ENCODE measurements at places on chromosomes 5 and 9.

DNA sequence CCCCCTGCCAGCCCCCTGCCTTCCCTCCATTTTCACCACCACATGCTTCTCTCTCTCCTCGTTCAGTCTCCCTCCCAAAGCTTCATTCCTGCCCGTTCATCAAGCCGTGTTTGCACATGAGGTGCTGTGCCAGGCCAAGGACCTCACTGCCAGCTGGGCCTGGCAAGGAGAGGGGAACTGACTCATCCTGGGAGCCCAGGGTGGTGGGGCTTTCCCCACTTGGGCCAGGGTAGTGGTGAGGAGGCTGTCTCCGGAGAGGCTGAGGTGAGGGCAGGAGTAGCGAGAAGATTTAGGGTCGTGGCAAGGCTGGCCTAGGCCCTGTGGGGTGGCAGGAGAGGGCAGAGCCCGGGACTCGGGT, 30.4 kb upstream of the NOTCH1 start:
- no peak for DNase-seq

DNA sequence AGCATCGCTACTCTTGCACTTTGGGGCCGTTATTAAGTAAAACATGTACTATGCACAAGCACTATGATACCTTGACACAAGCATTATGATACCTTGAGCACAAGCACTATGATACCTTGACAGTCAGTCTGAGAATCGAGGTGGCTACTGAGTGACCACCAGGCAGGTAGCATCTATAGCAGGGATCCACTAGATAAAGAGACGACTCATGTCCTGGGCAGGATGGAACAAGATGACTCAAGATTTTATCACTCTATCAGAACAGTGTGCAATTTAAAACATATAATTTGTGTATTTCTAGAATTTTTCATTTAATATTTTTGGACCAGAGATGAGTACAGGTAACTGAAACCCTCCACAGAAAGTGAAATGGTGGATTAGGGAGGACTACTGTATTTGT, 16.9 kb downstream of the CHSY3 start:
- DNase-seq: no peak

DNA sequence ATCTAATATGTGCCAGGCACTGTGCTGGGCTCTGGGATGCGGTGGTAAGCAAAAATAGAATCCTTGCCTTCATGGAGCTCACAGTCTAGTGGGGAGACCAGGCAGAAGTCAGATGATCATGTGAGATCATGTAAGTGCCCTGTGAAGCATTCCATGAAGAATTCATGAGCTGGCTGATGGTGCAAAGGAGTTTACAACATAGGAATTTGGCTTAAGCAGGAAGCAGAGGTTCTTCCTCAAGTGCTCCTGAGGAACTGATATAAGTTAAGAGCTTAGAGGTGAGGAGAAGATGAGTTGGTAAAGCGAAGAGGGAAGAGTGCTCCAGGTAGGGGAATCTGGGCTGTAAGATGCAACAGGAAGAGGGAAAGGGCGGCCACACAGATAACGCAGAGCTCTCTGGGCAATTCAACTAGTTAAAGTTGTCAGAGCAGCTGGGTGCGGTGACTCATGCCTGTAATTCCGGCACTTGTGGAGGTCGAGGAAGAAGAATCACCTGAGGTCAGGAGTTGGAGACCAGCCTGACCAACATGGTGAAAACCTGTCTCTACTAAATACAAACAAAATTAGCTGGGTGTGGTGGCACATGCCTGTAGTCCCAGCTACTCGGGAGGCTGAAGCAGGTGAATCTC, 78.5 kb upstream of the SPATA31D4 start:
- no peak for DNase-seq

DNA sequence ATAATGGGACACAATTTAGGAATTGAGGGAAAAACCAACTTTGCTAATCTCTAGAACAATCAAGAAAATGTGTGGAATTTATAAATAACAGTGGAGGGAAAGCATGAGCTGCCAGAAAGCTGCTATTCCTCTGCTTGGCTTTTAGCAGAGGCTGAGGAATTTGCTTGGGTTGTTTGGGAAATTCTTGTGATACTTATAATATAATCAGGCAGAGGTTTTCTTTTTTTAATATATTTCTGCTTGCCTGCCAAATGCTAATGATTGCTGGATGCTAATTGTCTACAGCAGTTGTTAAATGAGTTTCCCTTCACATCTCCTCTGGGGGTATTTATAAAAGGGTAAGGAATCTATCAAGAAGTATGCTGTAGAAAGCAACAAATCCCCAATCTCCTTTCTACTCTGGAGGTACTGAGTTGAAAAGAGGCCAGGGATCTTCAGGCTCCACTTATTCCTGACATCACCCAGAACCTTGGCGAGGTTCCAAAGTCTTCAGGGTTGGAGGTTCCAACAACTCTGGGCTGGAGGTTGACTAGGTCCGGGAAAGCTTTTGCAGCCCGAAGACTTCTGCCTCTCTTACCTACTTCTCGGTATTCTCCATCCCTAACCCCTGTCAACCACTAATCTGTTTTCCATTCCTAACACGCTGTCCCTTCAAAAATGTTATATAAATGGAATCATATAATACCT, 60.4 kb upstream of the TMED7 start:
- no peak for DNase-seq

DNA sequence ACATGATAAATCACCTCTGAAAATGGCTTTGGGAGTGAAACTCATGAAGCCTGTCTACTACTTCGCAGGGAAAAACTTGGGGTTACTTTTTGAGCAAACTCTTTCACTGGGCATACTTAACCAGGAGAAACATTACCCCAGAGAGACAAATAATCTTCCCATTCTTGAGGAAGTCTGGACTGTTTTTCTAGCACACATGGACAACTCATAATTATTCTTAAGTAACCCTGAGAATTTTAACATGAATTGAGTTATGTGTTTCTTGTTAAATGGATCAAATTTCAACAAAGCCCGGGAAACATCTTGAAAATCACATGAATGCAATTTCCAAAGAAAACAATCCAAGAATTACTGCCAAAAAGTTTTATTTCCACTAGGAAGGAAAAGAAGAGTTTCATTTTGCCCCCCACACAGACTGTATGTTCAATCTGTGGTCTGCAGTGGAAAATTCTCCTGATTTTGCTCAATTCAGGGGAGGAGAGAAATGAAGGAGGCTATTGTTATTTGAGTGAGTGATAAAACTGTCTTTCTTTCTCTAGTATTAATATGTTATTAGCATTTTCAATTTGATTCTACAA, 564.8 kb upstream of the CLINT1 start:
- DNase-seq: no peak

DNA sequence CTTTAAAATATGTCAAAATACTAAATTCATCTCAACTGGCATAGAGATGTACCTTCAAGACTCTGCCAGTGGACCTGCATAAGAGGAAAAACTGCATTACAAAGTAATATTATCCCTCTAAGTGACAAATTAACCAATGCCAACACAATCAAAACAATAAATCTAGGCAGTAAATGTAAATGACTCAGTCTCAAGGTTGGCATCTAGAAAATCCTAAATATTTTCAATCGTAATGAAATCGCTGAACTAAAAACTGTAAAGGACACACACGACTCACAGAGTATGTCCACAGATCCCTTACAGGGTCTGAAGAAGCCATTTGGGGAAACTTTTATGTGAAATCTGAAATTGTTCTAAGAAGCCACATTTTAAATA, 31.2 kb downstream of the ERMP1 start:
- no peak for DNase-seq

- no peak for DNase-seq
Measured at GRCh38 chr9:84027201-84027600, 46.6 kb downstream of the RMI1 start.

DNA sequence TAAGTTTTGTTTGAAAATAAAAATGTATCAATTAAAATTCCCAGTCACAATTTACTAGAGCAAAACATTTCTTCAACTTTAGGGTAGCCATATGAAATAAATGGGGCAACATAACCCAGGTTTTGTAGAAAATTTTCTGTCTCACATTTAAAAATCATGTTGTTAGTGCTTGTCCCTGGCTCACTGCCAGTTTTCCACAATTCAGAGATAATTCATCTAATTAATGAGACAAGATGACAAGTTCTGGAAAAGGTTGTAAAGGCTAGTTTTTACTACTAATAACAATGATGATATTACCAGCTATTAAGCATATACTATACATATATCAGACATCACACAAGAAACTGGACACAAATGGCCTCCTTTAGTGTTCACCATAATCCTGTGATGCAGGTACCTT, 45.9 kb downstream of the MEGF9 start:
- DNase-seq: no peak

DNA sequence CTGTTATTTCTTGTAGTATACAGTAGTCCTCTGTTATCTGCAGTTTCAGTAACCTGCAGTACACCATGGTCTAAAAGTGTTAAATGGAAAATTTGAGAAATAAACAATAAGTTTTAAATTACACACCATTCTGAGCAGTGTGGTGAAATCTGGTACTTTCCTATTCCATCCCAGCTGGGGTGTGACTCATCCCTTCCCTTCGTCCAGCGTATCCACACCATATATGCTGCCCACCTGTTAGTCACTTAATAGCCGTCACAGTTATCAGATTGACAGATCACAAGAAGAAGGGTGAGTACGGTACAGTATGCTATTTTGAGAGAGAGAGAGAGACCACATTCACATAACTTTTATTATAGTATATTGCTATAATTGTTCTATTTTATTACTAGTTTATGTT, 28.9 kb downstream of the FAM151B start:
- no peak for DNase-seq

GRCh38 chr9:70117835-70118319, 74.2 kb downstream of the MAMDC2 start:
- DNase-seq: no peak

DNA sequence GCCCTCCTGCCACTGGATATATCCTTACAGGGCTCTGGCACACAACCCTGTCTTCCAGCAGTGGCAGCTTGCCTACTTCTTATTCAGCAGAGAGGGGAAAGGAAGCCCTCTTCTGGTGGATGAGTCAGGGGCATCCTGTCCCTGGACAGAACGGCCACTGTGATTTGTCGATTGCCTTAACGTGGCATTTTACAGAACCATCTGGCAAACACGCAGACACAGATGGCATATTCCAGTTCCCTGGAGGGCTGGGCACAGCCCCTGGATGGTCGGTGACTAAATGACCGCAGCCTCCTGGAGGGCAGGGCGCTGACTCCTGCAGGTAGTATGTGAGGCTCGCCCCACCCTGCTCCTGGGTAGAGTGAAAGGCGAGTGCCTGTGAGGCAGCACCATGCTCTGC, 62.1 kb downstream of the DCP2 start:
- DNase-seq: no peak

GRCh38 chr5:37077146-37077545, 172.0 kb downstream of the CPLANE1 start:
- DNase-seq: no peak

GRCh38 chr5:59204114-59204897, 621.4 kb downstream of the RAB3C start:
- DNase-seq: no peak

DNA sequence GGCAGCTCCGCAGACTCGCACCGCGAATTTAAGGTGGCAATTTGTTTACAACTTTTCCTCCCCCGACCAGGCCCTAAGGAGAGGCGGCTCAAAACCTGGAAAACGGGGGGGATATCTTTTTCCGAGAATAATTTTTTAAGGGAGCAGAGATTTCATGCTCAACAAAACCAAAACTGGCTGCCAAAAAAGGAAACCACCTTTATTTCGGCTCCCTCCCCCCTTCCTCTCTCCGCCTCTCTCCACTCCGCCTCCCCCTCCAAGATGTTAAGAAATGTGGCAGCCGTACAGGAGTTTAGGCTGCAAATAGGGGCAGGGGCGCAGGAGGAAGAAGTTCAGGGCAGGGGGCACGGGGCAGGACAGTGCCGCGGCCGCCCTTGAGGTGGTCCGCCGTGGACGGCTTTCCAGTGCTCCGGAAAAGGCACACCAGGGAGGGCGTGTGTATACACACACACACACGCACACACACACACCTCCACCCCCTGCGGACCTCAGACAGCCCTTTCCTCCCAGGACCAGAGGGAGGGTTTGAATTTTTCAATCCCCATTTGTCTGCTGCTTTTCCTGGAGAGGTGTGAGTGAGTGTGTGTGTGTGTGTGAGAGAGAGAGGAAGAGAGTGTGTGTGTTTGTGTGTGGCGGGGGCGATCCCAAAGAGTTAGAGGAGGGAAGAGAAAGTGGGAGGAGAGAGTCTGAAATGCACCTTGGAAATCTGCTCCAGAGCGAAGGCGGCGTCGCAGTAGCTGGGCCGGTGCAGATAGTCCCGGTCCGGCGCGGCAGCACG, 9.1 kb downstream of the PTCH1 start:
- no peak for DNase-seq

DNA sequence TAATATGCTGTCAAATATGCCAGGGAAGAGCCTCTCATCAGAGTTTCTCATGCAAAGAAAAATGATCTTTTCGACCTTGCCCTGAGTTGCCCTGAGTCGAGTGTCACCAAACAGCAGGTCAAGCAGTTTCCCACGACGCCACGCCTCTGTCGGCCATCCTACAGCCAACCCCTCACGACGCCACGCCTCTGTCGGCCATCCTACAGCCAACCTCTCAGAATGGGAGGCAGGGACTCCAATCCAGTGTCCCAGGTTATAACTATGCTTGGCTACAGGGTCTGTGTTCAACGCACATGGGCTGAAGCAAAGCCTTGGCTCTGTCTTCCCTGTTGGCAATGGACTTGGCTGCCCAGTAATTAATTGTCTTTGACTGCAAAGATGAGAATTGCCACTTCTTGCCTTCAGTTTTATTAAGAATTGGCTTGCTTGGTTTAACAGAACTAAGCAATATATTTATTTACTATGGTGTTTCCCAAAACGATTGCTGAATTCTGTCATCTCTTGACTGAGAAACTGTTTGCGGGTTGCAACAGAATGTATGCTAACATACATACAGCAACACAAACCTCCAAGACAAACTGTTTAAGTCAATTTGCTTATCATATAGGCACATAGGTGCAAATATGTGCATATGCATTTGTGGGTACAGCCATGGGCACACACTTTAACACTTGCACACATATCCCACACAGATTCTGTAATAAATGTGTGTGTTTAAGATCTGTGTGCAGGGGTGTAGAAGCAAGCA, 352.9 kb downstream of the GLIS3 start:
- DNase-seq: no peak

DNA sequence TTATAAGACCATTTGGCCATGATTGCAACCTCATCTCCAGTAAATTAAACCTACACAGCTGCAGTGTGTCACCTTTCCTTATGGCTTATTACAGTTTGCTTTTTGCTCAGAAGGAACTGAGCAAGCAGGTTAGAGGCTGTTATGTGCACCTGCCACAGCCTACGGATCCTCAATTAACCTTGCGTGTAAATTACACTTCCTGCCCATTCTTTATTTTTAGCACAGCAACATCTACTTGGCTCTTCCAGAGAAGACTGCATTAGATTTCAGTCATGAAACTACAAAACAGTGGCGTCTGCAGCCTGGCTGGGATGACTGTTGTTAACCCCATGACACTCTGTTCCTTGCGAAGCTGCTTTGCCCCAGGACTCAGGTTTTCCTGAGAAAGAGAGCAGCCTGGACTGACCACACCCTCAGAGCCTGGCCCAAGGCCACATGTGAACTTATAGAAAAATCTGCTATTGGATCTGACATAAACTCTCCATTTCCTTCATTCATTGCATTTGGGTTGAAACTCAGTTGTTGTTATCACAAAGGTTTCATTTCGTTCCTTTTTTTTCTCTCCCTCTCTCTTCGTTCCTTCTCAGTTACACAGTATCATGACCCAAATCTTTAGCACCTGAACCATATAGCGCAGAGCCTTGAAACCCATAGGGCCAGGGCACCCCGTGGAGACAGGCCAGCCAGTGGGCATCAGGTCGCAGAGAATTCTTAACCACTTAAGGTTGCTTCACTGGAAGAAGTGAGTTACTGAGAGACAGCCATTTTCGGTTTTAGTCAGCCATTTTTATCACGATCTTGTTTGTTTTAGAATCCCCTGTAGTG, 138.6 kb downstream of the PALM2AKAP2 start:
- no peak for DNase-seq
